ENCODE measurements at places on chromosomes 2 and 18.

GRCh38 chr2:142217804-142218203 is 87.0 kb upstream of the LRP1B start:
- no peak for DNase-seq

DNA sequence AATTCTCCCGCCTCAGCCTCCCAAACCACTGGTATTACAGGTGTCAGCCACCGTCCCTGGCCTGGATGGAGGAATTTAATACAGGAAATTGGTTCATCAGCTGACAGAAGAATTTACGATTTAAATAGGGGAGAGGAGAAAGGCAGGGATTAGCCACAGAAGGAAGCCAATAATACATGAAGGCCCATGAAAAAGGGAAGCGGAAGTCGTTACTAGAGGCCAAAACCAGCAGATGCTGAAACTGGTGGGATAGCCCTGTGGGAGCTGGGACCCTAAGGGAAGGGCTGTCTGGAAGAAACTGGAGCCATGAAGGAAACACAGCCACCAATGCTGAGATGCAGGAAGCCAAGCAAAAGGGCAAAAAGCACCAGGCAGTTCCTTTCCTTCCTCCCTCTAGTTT is 163.7 kb upstream of the RMP24 start:
- DNase-seq: no peak

GRCh38 chr2:26246818-26247217 is 2.1 kb downstream of the HADHB start:
- no peak for DNase-seq

GRCh38 chr2:235723811-235724465 is 230.1 kb downstream of the AGAP1 start:
- DNase-seq: no peak

DNA sequence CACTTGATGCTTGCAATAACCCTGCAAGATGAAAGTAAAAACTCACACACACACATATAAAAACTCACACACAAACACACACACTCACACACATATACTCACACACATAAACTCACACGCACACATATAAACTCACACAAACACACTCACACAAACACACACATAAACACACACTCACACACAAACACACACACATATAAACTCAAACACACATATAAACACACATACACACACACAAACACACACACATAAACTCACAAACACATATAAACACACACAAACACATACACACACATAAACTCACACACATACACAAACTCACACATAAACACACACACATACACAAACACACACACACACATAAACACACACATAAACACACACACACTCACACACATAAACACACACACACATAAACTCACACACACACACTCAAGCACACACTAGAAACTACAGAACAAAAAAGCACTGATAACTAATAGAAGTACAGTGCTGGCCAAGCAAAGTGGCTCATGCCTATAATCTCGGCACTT is 117.7 kb upstream of the TEKT4 start:
- DNase-seq: no peak

GRCh38 chr18:71106701-71107100 is 817.9 kb downstream of the SOCS6 start:
- no peak for DNase-seq

DNA sequence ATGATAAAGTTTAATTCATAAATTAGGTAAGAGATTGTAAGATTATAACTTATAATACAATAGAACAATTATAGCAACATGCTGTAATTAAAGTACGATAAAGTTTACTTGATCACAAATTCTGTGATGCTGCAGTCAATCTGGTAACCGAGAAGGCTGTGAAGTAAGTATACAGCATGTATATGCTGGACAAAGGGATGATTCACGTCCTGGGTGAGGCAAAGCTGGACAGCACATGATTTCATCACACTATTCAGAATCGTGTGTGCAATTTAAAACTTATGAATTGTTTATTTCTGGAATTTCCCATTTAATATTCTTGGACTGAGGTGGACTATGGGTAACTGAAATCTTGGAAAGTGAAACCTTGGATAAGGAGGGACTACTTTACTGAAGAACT is 522.2 kb upstream of the CNTNAP5 start:
- no peak for DNase-seq

DNA sequence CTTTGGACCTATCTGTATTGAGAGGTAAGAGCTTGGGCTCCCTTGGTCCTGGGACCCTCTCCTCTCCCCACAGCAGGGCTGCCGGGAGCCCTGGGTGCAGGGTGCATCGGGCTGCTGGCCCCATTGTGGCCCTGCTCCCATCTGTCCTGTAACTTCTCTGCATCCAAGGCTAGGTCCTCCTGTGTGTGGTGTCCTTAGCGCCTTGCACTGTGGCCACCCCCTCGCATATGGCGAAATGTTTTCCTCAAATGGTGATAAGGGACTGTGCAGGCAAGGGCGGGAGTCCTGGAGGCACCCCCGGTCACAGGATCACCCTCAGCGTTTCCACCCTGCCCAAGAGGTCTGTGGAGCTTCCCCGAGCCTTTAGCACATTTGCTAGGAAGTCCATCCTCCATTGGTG is 208.2 kb downstream of the SH3RF3 start:
- no peak for DNase-seq

- no peak for DNase-seq
Observed at GRCh38 chr2:36559221-36559942, 38.6 kb downstream of the FEZ2 start.

DNA sequence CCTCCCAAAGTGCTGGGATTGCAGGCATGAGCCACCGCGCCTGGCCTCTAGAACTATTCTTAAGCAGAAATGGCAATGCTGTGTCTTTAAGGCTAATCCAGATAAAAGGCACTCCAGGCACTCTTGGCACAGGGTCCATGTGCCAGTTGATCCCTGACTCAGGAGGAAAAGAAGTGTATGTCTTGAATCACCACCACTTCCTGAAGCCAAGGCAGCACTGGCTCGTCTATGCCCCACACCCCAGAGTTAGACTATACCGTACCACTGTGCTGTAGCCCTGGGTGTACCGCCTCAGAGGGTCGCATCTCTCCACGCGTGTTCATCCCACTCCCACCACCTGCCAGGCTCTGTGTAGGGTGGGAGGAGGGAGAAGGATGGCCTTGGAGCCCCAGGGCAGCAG is 9.0 kb downstream of the TNFRSF11A start:
- no peak for DNase-seq

- DNase-seq: no peak
Observed at GRCh38 chr2:31255911-31256571, 22.1 kb downstream of the EHD3 start.

DNA sequence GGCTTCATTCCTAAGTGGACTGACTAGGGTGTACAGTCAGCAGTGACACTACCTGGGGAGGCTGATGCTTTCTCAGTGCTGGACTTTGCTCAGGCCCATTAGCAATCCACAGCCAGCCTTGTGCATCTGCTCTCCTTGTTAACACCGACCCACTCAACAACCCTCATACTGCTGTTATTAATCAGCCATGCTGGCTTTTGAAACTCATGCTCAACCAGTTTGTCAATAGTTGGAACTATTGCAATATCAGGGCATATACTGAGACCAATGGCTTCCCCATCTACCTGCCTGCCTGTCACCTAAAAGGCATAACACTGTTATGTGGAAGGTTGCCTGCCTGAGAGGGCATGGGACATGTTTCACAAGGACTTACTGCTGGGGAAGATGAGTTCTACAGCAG is 39.4 kb downstream of the GAD1 start:
- no peak for DNase-seq

GRCh38 chr2:215979620-215980019 is 33.7 kb downstream of the MREG start:
- no peak for DNase-seq
